ENCODE measurements at places on chromosomes 6 and 20.

DNA sequence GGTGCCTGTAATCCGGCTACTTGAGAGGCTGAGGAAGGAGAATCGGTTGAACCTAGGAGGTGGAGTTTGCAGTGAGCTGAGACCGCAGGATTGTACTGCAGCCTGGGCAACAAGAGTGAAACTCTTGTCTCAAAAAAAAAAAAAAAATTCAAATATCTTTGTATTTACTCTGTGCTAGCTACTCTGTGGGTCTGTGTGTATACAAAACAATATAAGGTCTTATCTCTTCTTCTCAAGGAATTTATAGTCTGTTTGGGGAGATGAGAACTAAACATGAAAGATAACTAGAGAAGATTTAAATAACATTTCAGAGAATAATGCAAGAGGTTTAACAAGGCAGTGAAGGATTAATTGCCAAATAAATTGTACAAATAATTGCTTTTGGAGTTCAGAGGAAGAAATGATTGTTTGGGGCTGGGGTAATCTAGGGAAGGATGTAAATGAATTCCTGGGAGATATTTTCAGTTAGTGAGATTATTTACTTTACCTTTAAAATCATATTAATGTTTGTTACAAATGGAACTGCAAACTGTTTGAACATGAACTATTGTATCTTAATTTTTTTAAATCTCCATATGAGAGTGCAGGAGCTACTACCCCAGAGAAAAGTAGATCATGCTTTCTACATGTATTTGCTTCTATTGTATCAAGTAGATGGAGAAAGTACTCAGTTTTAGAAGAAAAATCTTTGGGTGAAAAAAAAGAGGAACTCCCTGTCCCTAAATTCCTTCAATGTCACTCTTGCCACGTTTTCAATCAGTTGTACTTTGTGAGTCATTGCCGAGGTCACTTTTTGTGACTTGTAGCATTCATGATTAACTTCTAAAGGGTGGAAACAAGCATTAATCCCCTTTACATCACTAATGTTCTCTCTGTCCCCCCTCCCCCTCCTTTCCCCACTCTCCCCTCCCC, 39.0 kb downstream of the NCOA3 start:
- no peak for DNase-seq

- DNase-seq = no peak
Measured at GRCh38 chr6:7993952-7994351, 70.2 kb downstream of the BLOC1S5 start.

DNA sequence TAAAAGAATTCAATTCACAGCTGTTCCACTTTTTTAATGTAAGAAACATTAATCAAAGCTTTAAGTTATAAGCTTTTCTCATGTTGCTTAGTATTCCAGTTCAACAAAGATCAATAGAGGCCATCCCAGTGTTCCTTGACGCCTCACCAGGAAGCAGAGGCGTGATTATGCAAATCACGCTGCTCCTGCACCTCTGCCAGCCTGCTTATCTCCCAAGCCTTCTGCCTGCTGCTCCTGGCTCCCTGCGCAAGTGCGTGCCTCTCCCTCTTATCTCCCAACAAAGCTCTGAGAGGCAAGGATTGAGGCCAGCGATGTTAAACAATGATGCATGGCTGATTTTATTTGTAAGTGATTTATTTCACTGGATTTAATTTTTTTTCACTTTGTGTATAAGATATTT, 42.8 kb downstream of the INSM1 start:
- DNase-seq = no peak

DNA sequence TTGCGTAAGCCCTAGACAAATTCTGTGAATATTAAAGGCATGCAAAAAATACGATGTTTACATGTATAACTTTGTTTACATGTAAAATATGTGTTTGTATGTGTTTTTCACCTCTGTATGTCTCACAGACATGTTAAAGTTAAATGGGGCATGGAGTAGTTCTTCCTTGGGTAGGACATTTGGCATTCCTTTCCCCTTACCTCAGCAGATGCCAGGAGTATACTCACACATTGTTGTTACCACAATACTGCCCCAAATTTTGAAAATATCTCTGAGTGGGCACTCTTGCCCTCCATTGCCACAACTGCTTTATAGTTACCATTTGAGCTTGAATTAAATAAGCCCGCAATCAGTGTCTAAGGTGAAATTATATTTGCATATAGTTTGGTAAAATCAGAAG, 147.5 kb downstream of the MYO6 start:
- no peak for DNase-seq

DNA sequence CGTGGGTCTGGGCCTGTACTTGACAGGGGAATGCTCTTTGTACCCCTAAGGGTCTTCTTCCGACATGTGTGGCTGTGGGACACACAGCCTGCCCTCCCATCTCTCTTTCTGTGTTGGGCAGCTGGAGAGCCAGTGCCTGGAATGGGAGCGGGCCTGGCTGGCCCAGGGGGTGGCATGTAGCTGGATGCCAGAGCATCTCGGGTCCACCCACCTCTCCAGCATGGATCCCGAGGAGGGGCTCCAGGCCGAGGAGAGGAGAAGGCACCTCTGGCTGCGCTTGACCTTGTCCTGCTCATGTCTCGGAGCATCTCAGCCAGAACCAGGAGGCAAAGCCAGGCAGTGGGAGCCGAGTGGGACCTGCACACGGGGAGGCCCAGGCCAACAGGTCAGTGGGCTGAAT, 16.0 kb downstream of the CDH4 start:
- no peak for DNase-seq

DNA sequence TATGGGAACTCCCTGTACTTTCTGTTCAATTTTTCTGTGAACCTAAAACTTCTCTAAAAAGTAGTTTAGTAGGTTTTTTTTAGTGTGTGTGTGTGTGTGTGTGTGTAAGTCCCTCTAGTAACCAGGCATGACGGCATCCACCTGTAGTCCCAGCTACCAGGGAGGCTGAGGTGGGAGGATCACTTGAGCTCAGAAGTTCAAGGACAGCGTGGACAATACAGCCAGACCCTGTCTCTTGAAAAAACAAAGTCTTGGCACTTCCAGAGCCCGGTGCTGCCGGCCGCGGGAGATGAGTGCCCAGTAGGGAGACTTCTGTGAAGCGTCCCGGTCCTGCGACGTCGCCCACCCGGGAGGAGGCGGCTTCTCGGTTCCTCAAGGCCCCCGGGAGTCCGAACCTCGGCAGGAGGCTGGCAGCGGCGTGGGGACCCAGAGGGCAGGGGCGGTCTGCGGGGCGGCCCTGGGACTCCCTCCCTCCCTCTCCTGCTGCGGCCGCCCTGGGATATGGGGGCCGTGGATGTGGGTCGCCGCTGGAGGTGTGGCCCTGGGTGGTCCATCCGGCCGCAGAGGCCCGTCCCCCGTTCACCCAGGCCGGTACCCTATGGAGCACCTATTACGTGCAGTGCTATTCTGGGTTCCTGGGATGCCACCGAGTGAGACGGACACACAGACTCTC, 78.0 kb upstream of the SIRPG start:
- DNase-seq = no peak

DNA sequence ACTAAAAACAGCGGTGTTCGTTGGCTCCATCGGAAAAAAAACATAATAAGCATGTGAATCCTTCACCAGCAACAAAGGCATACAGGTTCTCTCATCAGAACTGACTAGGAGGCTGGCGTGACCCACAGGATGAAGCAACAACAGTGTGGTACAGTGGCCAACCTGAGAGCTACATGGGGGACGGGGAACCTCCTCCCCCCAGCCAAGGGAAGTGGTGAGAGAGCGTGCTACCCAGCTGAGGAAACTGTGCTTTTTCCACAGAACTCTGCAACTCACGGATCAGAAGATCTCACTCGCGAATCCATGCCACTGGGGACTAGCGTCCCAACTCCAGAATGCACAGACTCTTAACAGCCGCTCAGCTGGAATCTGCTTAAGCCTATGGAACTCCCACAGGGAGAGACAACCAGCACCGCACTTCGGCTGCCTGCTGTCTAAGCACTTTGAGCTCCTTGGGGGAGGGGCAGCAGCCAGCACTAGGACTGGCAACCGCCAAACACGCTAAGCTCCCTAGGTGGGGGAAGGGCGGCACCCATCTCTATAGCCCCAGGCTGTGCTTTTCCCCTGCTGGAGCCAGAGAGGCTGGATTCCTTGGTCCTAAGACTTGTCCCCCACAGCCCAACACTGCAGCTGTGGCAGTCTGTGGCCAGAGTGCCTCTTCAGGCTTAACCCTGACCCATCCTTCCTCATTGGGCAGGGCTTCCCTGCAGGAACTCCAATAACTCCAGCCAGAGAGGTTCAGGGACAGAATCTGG, 538.3 kb upstream of the BTBD3 start:
- no peak for DNase-seq

- DNase-seq = peak; percentile 85
Measured at GRCh38 chr6:16759646-16760515, 1.4 kb downstream of the ATXN1 start.

DNA sequence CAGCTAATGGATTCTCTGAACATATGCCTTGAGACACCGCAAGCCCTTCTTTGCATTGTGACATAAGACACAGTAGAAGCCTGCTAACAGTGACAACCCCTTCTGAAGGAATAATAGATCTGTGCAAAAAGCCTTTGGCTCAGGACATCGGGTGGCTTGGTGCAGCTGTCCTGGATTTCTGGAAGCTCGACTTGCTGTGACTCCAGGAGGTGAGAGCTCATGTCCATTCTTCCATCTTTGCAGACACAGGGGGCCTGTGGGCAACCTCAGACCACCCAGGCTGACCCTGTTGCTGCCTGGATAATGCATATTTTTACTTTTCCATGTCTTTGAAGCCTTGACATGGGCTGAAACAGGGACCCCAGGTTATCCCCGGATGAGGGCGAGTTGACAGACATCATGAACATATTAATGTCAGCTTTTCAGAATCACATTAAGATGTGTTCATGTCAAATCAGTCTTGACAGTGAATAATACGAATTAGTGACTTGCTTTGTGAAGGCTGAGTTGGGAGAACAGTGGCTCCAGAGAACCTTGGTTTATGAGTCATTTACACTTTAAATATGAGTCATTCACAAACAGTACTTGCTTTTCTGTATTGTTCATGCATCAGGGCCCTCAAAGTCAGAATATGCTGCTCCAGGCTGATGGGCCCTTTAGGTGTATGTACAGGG, 66.8 kb upstream of the IYD start:
- DNase-seq = peak; percentile 50

DNA sequence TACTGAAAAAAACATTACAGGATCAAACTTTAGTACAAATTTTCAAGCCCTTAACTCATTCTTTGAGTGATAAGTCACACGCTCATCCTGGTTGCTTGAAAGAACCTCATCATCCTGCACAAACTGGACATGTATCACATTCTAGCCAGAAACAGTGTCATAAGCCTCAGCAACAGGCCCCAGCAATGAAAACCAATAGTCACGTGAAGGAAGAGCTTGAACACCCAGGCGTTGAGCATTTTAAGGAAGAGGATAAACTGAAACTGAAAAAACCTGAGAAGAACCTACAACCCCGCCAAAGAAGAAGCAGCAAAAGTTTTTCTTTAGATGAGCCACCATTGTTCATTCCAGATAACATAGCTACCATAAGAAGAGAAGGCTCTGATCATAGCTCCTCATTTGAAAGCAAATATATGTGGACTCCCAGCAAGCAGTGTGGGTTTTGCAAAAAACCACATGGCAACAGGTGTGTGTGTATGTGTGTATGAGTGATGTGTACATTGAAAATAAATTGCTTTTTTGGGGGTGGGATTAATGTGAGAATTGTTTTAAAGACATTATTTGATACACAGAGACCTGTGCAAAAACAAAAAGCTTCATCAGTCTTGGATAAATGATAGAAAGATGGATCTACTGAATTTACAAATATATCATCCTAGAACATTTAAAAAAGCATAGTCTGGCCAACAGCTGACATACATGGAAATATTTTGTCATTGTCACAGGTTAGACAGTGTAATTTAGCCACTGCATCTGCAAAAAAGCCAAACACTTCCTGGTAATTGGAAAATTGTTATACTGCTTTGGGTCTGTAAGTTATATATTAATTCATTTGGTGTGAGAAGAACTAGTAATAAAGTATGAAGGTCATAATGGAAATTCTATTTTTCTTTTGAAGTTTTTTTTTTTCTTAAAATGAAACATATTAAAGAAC, 50.1 kb downstream of the PHF3 start:
- no peak for DNase-seq

DNA sequence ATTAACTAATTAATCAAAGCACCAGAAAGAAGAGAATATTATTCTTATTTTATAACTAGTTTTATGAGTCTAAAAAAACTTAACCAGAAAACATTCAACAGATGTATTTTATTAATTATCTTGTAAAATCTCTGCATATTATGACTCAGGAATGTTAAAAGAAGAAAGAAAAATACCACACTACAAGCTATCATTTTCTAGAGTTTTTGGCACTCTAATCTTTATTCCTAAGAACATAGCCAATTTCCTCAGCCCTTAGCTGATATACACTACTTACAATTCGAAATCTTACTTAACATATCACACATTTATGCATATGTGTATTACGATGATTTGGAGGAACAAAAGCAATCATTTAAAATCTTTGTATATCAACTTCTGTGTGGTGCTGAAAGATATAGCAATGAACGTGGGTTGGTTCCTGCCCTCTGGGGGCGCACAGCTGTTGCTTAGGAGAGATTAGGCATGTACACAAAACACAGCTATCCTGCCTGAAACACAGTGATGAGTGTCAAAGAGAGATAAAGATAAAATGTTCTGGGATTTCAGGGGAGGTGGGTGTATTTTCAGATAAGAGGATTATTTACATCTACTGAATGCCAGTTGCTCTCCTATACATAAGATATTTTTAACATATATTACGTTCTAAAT, 404.5 kb downstream of the SYNE1 start:
- no peak for DNase-seq

DNA sequence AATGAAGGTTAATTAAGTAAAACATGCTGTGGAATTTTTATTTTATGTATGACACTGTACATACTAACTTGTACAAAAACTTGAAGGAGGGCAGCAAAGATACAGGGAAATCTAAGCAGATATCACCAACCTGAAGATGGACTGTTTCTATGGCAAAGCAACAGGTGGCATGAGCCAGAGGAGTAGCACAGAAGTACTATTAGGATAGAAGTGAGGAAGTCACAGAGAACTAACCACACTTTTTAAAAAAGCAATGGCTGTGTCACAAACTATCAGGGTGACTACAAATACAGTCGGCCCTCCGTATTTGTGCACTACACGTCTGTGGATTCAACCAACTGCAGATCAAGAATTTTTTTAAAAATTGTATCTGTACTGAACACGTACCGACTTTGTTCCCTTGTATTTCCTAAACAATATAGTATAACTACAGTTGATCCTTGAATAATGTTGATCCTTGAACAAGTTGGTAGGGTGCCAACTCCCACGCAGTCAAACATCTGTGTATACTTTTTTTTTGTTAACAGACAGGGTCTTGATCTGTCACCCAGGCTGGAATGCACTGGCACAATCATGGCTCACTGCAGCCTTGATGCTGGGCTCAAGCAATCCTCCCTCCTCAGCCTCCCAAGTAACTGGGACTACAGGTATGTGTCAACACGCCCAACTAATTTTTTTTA, 61.0 kb downstream of the NUDT3 start:
- DNase-seq = no peak
